H1 (cell line): ENCODE measurements at places on chromosomes 7 and 10.
A peak's percentile ranks its signal among the peaks of the same experiment; 100 is the strongest.

DNA sequence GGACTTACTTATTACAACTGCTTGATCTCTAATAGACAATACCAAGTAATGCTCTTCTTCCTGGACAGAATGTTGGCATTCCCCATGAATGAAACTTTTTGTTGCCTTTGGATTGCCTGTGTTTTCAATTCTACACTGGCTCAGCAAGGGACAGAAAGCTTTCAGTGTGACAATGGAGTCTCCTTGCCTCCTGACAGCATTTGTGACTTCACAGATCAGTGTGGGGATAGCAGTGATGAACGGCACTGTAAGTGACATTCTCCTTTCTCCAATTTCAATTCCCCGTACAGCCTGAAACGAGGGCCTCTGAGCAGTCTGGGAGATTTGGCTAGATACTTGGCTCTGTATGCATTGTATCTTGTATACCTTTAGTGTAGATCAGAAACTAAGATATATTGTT, 290 bp downstream of the MALRD1 start:
- no peaks in the 10 kb centered on the region for H3K27me3 ChIP-seq
- H3K27ac ChIP-seq: no peak overlapping the region
- H3K36me3 ChIP-seq: no peaks in the 10 kb centered on the region
- no peak for DNase-seq
- no peaks in the 10 kb centered on the region for H3K4me1 ChIP-seq
- no peak overlapping the region for H3K4me3 ChIP-seq

DNA sequence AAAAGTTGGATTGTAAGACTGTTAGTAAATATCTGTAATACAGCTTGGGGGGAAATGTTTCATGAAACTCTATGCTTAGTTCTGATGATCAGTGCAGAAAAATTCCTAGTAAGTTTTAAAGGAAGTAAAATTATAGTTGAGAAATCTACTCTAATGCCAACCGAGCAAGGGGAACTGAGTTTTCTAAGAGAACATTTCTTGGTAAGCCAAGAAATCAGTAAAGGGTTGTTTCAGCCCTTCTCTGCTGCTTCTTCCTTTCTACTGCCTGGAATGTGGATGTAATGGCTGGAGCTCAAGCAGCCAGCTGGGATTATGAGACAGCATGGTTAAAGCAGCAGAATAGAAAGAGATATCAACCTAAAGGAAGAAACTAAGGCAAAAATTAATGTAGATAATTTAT, 15.9 kb upstream of the AKR1B1 start:
- no peak for DNase-seq
- H3K27ac ChIP-seq: no peak overlapping the region
- no peaks in the 10 kb centered on the region for H3K27me3 ChIP-seq
- no peaks in the 10 kb centered on the region for H3K4me1 ChIP-seq

- H3K4me3 ChIP-seq: no peak overlapping the region
- H3K27me3 ChIP-seq: no peaks in the 10 kb centered on the region
- no peaks in the 10 kb centered on the region for H3K4me1 ChIP-seq
These were observed 376.0 kb downstream of the TFEC start for GRCh38 chr7:115654384-115655214.

DNA sequence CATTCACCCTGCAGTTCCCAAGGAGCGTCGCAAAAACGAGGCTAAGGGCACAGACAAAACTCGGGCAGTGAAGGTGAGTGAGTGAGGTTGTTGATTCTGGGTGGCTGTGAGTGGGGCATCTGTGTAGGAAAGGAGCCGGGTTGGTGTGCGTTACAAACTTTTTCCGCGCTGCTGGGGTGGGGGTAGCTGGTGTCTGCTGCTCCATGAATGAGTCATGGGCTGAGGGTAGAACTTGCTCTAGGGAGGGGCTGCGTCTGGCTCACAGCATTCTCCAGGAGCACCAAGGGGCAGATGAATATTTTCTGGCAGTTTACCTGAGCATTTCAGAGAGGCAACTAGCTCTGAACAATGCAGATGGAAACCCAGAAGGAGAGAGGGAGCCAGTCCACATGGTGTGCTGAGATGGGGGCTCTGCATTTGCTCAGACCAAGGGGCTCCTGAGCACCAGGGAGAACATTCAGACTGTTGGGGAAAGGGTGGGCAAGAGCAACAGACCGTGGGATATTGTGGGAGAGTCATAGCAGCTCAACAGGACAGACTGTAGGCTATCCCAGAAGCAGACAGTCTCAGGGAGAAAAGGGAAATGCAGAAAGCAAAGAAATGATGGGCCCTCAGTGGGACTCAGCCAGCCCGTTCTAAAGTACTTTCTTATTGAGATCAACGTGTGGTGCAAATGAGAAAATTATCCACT, 18.8 kb downstream of the NOBOX start:
- no peak overlapping the region for H3K27ac ChIP-seq
- no peaks in the 10 kb centered on the region for H3K27me3 ChIP-seq
- DNase-seq: peak; percentile 45
- peaks cover 10% of the 10 kb centered on the region for H3K36me3 ChIP-seq
- H3K4me3 ChIP-seq: no peak overlapping the region
- peaks cover 6% of the 10 kb centered on the region for H3K4me1 ChIP-seq

- H3K4me1 ChIP-seq: no peaks in the 10 kb centered on the region
- no peak overlapping the region for H3K4me3 ChIP-seq
- no peaks in the 10 kb centered on the region for H3K36me3 ChIP-seq
- H3K27ac ChIP-seq: no peak overlapping the region
- DNase-seq: no peak
These were observed 60.2 kb upstream of the COMTD1 start for GRCh38 chr10:75295868-75296441.

DNA sequence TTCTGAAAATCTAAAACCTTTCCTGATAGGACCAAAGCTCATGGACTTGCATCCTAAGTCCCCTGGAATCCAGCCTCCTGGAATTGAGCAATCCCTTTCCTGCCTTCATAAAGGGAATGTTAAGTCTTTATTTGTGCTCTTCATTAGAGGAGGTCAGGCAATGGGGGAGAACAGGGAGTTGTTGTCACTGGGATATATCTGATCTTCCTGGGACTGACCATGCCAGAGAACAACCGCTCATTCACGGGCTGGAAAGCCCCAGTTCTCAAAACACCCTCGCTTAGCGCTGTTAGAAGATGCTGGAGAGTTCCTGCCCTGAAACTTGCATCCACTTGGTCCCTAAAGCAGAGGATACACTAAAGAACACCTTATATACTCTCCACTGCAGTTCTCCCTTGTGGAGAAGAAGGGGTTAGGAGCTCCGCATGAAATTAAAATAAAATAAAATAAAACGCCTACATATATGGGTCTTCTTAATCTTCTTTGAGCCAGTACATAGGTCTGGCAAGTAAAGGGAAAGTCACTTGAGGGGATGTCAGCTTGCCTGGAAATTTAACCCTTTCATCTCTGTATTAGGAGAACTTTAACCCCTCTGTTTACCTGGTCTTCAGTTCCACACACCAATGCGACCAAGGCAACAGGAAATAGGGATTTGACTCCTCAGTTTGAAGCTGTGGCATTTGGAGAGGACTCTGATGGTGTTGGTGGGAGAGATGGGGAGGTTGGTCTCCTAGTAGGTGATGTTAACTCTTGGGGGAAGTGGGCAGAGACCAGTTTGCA, 1.2 kb downstream of the SORCS1 start:
- no peak for DNase-seq
- H3K27me3 ChIP-seq: peaks cover 3% of the 10 kb centered on the region
- H3K27ac ChIP-seq: no peak overlapping the region
- H3K36me3 ChIP-seq: no peaks in the 10 kb centered on the region
- peaks cover 12% of the 10 kb centered on the region for H3K4me1 ChIP-seq
- peak overlapping the region; percentile 81 for H3K4me3 ChIP-seq

DNA sequence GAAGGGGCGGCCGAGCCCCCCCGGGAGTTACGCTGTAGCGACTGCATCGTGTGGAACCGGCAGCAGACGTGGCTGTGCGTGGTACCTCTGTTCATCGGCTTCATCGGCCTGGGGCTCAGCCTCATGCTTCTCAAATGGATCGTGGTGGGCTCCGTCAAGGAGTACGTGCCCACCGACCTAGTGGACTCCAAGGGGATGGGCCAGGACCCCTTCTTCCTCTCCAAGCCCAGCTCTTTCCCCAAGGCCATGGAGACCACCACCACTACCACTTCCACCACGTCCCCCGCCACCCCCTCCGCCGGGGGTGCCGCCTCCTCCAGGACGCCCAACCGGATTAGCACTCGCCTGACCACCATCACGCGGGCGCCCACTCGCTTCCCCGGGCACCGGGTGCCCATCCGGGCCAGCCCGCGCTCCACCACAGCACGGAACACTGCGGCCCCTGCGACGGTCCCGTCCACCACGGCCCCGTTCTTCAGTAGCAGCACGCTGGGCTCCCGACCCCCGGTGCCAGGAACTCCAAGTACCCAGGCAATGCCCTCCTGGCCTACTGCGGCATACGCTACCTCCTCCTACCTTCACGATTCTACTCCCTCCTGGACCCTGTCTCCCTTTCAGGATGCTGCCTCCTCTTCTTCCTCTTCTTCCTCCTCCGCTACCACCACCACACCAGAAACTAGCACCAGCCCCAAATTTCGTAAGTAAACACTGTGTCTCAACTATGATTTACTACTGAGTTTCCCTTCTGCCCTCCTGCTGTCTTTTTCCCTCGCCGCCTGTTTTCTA, 666 bp downstream of the NRG3 start:
- peak overlapping the region; percentile 58 for H3K4me3 ChIP-seq
- DNase-seq: peak; percentile 64
- H3K36me3 ChIP-seq: no peaks in the 10 kb centered on the region
- peaks cover 15% of the 10 kb centered on the region for H3K27me3 ChIP-seq
- peaks cover 9% of the 10 kb centered on the region for H3K4me1 ChIP-seq
